Vagina (tissue), 2 donors: ENCODE measurements at places on chromosomes 4 and X.

- DNase-seq = no peak
These were observed 344.3 kb upstream of the KLF3 start for GRCh38 chr4:38319456-38320342.

DNA sequence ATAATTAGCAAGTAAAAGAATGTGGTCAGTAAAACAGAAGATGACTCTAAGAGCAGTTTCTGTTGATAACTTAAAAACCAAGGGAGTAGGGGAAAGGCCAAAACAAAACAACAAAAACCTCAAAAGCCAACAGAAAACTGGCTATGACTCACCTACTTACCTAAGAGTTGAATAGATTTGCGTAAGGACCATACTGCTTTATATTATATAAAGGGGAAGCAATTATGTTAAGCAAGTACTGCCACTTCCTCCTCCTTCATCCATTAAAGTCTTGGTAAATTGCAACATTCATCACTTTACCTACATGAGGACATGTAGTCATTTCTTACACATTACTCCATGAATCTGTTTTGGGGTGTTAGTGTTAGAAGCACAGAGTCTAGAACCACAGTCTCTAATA is 85.9 kb upstream of the FAM47A start:
- no peak for DNase-seq

GRCh38 chrX:17298564-17298963 is 76.4 kb upstream of the NHS start:
- no peak for DNase-seq

DNA sequence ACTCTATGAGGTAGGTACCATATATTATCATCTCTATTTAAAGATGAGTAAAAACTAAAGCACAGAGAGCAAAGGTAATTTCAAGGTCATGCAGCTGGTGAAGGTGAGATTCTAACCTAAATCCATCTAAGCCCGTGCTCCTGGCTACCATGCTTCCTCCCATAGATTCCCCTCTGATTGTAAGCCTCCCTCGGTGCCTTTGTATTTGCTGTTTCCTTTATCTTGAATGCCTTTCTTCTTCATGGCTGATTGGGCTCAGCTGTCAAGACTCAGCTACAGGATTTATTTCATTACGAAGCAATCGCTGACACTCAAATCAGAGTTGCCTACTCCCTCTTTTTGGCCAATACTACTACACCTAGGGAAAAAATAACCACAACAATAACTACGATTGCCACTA is 217.1 kb downstream of the ARAP2 start:
- DNase-seq = no peak

DNA sequence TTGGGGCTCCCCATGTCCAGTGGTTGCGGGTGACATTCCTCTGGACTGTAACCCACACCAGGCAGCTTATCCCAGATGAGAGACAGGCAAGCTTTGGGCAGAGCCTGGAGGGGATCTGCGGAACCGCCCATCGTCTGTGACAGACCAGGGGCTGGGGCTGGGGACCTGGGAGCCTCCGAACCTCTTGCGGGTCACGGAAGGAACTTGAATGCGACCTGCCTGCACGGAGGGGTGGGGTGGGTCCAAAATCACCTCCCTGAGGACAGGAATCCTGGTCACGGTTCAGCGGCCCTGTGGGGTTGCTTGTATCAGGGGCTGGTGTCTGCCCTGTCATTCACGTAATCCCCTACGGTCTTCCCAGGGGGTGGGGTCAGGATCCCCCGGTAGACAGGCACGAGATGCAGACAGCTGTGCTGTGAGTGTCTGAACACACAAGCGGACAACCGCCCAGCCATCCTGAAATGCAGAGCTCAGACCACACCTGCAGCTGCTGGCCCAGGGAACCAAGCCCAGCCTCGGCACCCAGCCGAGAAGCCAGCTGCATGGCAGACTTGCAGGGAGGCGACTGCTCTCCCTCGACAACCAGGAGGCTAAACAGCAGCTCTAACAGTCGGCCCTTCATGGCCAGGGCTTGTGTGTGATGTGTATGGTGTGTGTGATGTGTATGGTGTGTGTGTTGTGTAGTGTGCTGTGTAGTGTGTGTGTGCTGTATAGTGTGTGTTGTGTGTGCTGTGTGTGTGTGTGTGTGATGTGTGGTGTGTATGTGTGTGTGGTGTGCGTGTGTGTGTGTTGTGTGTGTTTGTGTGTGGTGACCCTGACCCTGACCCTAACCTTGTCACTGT is 105.9 kb upstream of the ADRA2C start:
- DNase-seq = no peak

- DNase-seq = no peak
These were observed 3.3 kb downstream of the HAND2 start for GRCh38 chr4:173526724-173527102.

- no peak for DNase-seq
These were observed 222.3 kb upstream of the HS3ST1 start for GRCh38 chr4:11650801-11651596.

- DNase-seq = no peak
These were observed 402.7 kb downstream of the C4orf33 start for GRCh38 chr4:129498626-129499025.

GRCh38 chr4:41611881-41612871 is 74.2 kb downstream of the LIMCH1 start:
- DNase-seq = no peak

DNA sequence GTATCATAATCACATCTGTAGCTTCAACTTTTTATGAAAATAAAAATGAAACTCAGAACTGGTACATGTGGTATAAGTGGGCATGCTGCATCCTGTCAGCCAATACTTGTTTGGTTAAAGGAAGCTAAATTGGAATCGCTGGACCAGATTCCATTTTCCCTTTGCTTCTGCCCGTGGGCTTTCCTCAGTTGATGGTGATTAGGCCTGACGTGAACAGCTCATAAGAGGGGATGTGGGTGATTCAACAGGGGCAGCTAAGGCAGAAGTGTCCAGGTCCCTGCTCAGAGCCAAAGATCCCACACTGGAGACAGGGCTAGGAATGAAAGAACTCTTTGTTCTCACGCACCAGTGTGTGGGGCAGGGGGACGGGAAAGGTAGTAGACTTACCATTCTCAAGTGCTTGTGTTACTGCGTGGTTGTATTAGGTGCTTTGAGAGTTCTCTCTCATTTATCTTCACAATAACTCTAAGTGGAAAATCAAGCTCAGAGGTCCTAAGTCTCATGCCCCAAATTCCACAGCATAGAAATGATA is 63.2 kb upstream of the GUCY1A1 start:
- no peak for DNase-seq

DNA sequence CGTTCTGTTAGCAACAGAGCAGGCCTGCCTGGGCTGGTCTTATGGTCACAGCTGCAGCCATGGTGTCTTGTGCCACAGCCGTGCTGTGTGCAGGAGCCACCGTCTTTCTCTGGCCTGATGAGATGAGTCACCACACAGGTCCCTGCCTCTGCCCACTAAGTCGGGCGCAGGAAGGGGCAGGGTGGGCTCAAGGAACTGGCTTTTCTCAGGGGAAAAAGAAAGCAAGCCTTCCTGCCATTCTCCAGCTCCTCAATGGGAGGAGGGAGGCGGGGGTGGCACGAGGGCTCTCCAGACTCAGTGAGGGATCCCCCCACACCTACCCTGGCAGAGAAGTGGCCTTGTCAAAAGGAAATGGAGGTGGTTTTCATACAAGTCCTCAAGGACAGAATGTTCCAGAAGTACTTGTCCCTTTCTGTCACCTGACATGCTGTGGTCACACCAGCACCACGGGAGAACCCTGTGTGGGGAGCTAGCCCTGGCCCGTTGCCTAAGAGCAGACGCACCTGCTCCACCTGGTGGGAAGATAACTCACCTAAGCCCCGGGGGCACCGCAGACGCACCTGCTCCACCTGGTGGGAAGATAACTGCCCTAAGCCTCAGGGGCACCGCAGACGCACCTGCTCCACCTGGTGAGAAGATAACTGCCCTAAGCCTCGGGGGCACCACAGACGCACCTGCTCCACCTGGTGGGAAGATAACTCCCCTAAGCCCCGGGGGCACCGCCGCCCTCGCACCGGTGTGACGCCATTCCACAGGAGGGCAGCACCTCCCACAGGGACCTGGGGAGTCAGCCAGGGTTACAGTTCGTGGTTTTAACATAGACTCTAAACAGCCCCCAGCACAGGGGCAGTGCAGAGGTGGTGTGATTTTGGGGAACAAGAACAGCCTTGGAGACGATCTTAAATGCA is 18.5 kb downstream of the UVSSA start:
- DNase-seq = no peak

DNA sequence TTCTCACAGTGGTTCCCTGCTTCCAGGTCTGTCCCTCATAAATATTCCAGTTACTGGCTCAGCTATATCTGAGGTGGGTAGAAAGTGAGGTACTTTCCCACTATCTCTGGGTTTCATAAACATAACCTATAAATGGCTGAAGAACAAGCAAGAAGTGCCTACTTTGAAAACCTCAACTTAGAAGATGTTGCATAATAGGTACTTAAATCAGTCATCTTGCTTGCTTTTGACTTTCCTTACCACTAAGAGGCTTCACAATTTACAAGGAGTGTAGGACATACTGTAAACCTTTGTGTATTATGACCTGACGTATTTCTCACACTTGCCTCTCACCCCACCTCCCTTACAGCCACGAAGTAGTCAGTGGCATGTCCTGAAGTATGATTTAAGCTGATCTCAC is 145.9 kb downstream of the PCDH19 start:
- DNase-seq = no peak

GRCh38 chr4:6660430-6660829 is 19.9 kb downstream of the MRFAP1 start:
- DNase-seq = no peak

DNA sequence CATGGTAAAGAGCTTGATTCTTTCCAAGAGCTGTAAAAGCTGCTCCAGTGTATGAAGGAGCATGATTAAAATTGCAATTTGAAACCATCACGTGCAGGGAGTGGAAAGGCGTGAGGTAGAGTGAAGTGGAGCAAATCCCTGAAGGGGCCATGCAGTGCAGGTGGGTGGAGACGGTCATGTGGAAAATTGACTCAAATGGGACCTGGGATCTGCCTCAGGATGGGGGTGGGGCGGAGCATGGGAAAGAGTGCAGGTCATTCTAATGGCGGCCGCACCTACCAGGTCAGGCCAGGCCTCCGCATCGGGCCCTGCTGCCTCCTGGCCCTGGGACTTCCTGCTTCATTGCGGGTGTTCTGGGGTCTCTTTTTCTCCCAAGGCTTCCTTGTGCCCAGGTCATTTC is 25.3 kb upstream of the TRIM60 start:
- DNase-seq = no peak

DNA sequence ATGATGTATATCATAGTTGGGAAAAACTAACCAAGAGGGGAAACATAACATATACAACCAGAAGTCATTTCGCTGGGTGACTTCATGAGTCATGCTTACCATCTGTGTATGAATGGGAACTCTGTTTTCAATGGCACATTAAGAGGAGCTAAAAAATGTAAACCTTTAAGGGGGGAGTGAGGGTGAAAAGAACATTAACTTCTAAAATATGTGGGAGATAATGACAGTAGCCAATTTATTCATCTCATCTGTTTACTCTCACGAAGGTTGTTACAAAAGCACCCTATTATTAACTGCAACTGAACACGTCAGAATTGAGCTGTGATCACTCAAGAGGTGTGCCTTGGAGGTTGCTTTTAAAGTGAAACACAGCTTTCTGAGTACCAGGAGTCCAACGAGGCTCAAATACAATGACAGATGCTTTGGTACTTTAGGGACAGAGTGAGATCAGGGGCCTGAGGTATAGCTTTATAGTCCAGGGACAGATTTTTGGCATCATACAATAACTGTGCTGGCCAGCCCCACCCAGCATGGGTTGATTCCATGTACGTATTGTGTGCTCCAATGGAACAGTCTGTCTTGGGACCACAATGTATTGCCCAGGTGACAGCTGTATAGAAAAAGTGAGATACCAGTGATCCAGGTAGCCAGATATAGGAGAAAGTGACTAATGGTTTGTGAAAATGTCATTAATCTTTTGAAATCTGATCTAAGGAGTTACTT is 107.3 kb downstream of the AMMECR1 start:
- no peak for DNase-seq
